ENCODE measurements at places on chromosomes 12 and 14.
A peak's percentile ranks its signal among the peaks of the same experiment; 100 is the strongest.

- peak; percentile 77 for DNase-seq
Measured at GRCh38 chr12:57242691-57243454, 8.1 kb downstream of the STAC3 start.

DNA sequence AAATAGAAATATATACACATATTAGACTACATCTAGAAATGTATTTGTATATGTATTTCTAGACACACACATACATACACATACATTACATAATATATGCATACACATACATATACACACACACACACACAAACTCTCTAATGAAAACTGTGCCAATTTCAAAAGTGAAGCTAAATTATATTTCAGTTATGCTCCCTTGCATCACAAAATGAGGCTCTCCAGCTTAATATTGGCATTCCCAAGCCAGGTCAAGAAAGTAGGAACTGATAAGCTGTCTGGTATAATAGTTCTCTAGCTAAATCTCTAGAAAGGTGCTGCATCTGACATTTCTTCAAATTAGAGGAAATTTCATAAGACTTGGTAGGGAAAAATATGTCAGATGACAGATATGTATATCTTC is 56.9 kb downstream of the GARIN6 start:
- DNase-seq = no peak

DNA sequence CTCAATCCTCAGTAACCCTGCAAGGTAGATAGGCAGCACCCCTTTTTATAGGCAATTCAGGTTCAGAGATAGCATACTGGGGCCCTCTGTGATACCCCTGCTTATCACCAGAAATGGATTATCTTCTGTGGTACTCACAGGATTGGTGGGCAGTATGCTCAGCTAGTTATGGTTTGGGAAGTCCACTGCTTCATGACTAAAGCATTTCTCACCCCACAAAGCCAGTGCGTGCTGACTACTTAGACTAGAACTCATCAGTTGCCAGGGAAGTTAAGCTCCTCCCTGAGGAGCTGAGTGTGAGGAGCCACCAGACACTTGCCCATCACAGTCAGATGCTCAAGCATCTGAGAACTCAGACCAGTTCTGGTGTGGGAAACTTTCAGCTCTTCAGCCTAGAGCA is 76.3 kb downstream of the SCAF11 start:
- no peak for DNase-seq

GRCh38 chr14:21536418-21537089 is 10.4 kb upstream of the SALL2 start:
- DNase-seq = no peak

GRCh38 chr14:104404922-104405321 is 174.6 kb upstream of the C14orf180 start:
- DNase-seq = no peak

- DNase-seq = no peak
Measured at GRCh38 chr12:85951823-85952222, 77.7 kb downstream of the NTS start.

DNA sequence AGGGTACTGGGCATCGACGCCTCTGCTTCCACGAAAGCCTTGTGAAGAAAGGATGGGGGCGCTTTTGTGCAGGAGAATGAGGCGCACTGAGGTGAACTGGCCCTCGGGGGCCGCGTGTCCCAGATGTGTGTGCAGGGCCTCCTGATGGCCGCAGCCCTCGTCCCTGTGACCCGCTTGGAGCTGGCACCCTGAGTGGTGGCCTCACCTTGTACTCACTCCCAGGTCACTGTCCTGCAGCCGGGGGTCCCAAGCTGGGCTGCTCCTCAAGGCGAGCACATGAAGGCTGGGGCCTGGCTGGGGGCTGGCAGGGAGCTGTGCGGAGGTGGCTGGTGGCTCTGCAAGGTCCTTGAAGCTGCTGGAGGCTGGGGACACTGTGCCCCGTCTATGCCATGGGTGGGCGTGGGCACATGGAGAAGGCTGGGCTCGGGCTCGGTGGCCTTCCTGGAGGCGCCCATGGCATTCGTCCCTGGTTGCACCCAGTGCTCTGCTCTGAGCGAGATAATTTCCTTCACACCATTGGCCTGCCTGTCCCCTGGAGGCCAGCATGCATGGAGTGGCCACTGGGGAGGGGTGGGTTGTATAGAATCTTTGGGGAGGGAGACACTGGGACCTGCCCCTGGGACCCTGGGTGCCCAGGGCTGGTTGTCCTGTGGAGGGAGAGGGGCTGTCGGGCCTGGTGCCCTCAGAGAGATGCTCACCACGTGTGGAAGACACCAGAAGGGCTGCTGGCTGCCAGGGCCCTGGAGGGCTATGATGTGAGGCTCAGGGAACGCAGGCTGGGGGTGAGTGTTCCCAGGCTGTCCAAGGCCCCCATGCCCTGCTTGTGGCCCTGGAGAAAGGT is 79.3 kb downstream of the TMEM121 start:
- DNase-seq = no peak

GRCh38 chr14:67140556-67140955 is 48.7 kb upstream of the GARIN2 start:
- no peak for DNase-seq

- peak; percentile 49 for DNase-seq
Measured at GRCh38 chr14:57865066-57865402, 858 bp downstream of the SLC35F4 start.

- DNase-seq = no peak
Measured at GRCh38 chr14:33678005-33678404, 272.9 kb downstream of the EGLN3 start.

- no peak for DNase-seq
Measured at GRCh38 chr12:5155866-5156265, 112.2 kb downstream of the KCNA5 start.

GRCh38 chr14:96130391-96130790 is 74.2 kb upstream of the BDKRB2 start:
- no peak for DNase-seq

GRCh38 chr12:31406345-31406744 is 80.4 kb upstream of the SINHCAF start:
- no peak for DNase-seq

All from NCI-H1092 (cell line).